ENCODE measurements at places on chromosomes 11 and 22.

- DNase-seq, result no peak
These were observed 40.0 kb upstream of the LRRC4C start for GRCh38 chr11:41499429-41499828.

- DNase-seq, result peak; percentile 27
These were observed 395.7 kb downstream of the MN1 start for GRCh38 chr22:27405672-27406388.

GRCh38 chr11:126546191-126546590 is 190.7 kb downstream of the ST3GAL4 start:
- DNase-seq, result no peak

GRCh38 chr11:45625611-45626010 is 39.8 kb downstream of the CHST1 start:
- DNase-seq, result no peak

DNA sequence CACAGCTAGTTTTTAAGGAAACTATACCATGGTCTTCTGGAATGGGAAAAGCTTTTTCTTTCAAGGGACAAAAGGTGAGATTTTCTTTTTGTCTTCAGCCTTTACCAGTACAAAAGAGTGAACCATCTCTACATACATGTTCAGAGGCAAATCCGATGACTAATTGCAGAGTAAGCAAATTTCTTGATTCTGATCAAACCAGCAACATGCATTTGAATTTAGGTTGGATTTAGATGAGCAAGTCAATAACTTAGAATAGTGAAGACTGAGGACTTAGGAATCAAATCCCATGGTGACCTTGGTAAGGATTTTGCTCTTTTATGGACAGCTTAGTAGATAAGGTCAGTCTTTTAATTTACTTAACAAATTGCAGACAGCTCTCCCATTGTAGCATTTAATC is 65.9 kb upstream of the BLID start:
- DNase-seq, result no peak

DNA sequence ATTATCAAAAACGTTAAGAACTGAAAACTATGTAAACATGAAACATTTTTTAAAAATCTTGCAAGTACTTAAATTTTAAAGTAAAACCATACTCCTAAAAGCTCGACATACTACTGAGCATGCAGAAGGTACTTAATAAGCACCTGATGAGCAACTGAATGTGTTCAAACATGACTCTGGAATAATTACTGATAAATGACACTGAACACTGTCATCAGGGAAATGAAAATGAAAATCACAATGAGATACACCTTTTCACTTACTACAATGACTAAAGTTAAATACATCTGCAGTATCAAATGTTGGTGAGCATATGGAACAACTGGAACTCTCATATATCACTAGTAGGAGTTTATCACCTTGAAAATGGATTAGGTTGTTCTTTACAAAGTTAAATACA is 65.2 kb downstream of the PICALM start:
- DNase-seq, result no peak

DNA sequence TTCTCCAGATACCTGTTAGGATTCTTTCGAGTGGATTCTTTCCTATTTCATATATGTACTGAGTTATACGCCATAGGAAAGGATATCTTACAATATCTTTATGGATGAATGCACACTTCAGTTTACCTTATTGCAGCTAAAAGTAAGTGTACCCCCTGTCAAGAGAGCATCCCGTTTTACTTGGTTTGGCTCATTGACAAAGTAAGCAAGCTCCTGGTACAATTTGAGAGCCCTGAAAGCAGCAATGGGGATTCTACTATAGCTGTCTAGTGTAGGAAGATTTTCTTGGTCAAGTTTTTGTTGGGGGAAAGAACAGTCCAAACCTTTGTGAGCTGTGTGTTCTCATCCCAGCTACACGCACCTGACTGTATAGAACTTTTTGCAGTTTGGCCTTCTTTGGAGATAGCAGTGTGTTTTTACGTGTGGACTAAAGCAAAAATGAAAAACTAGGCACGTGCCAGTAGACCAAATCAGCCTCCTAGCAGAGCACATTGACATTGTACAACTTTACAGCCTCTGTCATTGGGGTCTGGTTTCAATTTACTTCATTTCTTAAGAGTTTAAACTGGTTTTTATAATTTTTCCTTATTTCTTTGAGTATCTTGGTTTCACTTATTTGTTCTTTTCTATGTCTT is 44.0 kb downstream of the PPP6R3 start:
- no peak for DNase-seq

DNA sequence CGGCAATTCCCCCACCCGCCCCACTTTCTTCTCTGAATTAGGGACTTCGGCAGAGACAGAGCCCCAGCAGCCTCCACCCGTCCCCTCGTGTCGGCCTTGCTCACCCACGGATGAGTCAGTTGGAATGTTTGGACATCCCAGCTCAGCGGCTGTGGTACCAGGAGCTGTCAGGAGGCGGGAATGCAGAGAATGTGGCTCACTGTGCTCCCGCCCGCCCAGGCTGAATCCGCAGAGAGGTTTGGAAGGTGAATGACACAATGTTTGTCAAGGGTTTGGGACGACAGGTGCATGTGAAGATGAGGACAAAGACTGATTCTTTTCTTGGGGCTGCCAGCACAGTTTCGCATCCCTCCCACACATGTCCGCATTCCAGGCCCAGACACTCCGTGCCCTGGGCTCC is 39.6 kb downstream of the LIF start:
- no peak for DNase-seq
